ENCODE measurements at places on chromosomes 13 and 19.

DNA sequence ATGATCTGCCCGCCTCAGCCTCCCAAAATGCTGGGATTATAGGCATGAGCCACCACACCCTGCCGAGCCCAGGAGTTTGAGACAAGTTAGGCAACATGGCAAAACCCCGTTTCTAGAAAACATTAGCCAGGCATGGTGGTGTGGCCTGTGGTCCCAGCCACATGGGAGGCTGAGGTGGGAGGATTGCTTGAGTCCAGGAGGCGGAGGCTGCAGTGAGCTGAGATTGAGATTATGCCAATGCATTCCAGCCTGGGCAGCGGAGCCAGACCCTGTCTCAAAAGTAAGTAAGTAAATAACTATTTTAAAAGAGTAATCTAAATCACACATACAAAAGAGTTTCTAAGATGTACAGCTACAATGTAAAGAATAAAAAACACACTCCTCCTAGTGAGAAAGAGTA lies 41.9 kb downstream of the SKA3 start:
- DNase-seq = no peak

DNA sequence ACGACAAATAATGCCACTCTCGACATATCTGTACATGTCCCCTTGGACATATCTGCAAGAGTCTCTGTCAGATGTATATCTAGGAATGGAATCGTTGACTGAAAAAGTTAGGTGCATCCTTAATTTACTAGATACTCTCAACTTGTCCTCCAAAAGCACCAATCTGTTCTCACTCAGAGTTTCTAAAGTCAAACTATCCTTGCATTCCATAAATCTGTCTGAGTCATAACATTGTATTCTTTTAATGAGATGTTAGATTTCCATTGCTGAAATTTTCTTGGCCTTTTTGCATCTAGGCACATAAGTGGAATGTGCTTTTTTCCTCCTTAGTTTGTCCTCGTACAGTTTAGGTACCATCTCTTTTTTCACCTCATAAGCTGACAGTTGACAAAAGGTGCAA lies 139.8 kb downstream of the PTPRS start:
- DNase-seq = no peak

- DNase-seq = no peak
Observed at GRCh38 chr13:28569886-28570285, 75.0 kb upstream of the FLT1 start.

GRCh38 chr19:32497391-32497790 lies 83.6 kb upstream of the PDCD5 start:
- DNase-seq = no peak

DNA sequence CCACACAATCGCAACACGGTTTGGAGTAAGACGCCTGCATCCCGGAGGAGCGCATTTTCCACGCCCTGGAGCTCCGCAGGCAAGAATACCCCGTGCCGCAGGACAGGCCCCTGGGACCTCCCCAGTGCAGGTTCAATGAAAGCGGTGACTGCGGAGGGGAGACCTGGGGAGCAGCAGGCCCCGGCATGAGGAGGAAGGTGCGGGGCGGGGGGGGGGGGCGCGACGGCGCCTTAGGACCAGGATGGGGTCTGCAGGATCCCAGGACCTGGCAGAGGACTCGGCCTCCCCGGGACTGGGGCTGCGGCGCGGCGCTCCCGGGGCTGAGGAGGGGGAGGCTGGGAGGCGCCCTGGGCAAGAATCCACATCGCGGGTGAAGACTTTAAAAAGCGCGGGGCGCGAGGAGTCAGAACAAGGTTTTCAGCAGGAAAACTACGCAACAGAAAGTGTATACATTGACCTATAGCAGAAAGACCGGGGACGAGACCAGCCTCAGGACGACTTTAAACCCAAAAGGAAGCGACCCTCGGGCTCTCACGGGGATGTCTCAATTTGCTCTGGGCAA lies 432 bp downstream of the ZNF611 start:
- DNase-seq = no peak

- DNase-seq = peak; percentile 11
Observed at GRCh38 chr13:48653472-48653939, at the start of gene CYSLTR2. TSS of gene CYSLTR2 (plus strand) at chr13:48653929. CDS start at chr13:48706818, 52,889 bp downstream.
